ENCODE measurements at places on chromosomes 11 and 22.
A peak's percentile ranks its signal among the peaks of the same experiment; 100 is the strongest.

DNA sequence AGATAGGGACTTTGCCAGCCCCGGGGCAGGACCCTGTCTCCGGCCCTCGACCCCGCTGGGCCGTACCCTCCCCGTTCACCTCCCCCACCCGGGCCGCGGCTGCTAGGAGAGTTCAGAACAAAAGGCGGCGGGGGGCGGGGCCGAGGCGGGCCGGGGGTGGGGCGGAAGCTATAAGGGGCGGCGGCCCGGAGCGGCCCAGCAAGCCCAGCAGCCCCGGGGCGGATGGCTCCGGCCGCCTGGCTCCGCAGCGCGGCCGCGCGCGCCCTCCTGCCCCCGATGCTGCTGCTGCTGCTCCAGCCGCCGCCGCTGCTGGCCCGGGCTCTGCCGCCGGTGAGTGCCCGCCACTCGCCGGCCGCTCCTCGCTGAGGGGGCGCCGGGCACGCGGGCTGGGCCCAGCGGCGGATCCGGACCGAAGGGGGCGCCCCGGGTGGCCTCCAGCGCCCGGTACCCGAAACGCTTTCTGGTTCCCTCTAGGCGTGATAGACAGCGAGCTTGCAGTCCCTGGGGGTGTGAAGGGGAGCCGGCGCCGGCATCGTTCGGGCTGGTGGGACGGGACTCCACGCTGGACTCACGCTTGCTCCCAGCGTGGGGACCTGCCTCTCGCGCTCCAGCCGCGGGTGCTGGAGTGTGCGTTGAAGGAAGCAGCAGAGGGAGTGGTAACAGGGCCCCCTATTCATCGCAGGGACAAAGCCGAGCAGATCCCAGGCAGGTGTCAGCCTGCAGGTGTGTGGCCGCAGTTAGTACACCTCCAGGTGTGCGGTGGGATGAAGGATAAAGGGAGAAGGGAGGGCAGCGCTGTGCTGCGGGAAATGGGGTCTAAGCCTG, at the start of gene MMP11:
Gene MMP11, plus strand, starts transcription at position 201 of the 825 bp plus-strand sequence. Its CDS starts 22 bp downstream, at position 223.
- peak; percentile 28 for DNase-seq

GRCh38 chr22:41474872-41475451, 6.0 kb downstream of the ACO2 start:
- no peak for DNase-seq

GRCh38 chr11:133942577-133942976, 14.2 kb downstream of the IGSF9B start:
- DNase-seq, result no peak

GRCh38 chr11:75760710-75761493, 7.7 kb upstream of the DGAT2 start:
- DNase-seq, result no peak

GRCh38 chr11:92222701-92223100, 1.9 kb upstream of the FAT3 start:
- no peak for DNase-seq

- DNase-seq, result no peak
These were observed 223.5 kb upstream of the NTM start for GRCh38 chr11:131146827-131147490.

GRCh38 chr11:120441592-120441991, 70.0 kb upstream of the GRIK4 start:
- DNase-seq, result no peak

GRCh38 chr22:36816339-36816635, 548 bp downstream of the PVALB start:
- no peak for DNase-seq

GRCh38 chr22:36299911-36300310, 47.0 kb downstream of the APOL1 start:
- no peak for DNase-seq

DNA sequence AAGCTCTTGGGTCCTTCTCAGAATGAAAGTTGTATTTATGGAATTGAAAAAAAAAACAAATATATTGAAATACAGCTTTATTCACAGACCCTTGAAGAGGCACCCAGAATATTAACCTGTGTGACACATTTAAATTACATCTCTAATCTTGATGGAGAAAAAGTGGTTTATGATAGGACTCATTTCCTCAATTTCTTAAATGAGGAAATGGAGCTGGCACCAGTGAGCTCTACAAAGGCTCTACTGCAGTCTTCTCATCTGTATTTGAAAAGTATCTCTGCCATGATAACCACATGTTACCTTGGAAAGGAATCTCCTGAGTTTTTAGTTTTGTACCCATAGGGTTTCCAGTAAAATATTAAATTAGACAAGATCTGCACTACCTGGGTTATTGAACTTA, 186.5 kb downstream of the HIPK3 start:
- no peak for DNase-seq

DNA sequence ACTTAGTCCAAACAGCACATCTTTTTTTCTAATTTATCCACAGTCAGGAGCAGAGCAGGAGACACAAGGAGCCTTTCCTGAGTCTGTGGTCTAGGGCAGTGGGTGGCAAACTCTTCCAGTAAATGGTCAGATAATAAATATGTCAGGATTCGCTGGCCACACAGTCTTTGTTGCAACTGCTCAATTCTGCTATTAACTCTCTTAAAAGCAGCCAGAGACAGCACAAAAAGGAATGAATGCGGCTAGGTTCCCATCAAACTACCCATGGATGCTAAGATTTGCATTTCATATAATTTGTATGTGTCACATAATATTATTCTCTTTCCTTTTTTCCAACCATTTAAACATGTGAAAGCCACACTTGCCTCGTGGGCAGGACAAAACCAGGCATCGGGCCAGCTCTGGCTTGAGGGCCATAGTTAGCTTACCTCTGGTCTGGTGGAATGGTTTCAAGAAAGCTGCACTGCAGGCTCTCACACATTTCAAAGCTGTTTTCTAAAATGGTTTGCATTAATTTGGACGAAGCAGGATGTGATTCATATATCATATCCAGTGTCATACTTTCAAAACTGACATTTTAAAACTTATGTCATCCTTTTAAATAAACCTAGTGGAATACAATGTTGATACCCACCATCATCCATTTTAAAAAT, 64.7 kb upstream of the CD5 start:
- no peak for DNase-seq

DNA sequence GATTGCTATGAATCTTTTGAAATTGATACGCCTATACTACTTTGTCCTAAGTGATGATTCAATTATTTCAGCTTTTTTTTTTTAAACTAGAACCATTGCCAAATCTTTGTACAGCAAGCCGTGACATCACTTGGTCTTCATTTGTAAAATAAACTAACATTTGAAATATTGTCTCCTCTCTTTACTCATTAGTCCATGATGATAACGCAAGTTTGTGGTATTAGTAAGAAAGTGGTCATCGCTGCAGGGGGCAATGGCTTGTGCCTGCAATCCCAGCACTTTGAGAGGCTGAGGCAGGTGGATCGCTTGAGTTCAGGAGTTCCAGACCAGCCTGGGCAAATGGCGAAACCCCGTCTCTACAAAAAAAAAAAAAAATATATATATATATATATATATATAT, 12.9 kb upstream of the ARHGAP42 start:
- no peak for DNase-seq

- no peak for DNase-seq
These were observed 13.6 kb upstream of the BID start for GRCh38 chr22:17787716-17788330.

DNA sequence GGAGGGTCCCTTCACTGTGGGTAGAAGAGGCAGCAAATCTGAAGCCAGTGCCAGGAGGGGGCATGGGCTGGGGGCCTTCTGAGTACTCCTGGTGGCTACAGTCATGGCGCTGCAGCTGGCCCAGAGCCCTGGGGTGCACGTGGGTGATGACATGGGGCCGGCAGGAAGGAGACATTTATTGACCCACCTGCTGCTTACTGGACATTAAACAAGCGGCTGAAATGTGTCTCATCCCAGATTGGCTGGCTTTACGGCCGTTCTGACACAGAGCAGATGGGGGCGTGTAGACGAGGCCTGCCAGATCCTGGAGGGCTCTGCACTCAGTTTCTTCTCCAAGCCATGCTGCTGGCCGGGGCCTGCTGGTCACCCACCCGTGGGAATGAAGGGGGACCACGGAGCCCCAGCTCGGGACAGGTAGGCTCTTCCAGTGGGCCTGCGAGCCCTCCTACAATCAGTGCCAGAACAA, 906.9 kb downstream of the BRD1 start:
- DNase-seq, result no peak

GRCh38 chr22:29144786-29145160, 60.9 kb upstream of the EMID1 start:
- DNase-seq, result no peak

GRCh38 chr22:49400136-49400940, 427.3 kb downstream of the BRD1 start:
- no peak for DNase-seq

GRCh38 chr11:34037016-34037415, 14.5 kb upstream of the CAPRIN1 start:
- DNase-seq, result no peak

DNA sequence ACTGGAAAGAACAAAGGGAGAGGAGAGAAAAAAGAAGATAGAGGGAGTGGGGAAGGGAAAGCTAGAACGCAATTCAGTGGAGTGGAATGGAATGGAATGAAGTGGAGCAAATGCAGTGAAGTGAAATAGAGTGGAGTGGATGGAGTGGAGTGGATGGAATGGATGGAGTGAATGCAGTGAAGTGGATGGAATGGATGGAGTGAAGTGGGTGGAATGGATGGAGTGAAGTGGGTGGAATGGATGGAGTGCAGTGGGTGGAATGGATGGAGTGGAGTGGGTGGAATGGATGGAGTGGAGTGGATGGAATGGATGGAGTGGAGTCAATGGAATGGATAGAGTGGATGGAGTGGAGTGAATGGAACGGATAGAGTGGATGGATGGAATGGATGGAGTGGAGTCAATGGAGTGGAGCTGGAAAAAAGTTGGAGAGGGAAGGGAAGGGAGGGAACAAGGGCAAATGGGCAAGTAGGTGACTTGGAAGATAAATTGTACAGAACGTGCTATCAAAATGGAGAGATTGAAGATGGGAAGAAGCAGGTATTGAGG, 13.9 kb downstream of the IFITM10 start:
- DNase-seq, result no peak

GRCh38 chr11:3120071-3120792, 44.9 kb downstream of the OSBPL5 start:
- no peak for DNase-seq

DNA sequence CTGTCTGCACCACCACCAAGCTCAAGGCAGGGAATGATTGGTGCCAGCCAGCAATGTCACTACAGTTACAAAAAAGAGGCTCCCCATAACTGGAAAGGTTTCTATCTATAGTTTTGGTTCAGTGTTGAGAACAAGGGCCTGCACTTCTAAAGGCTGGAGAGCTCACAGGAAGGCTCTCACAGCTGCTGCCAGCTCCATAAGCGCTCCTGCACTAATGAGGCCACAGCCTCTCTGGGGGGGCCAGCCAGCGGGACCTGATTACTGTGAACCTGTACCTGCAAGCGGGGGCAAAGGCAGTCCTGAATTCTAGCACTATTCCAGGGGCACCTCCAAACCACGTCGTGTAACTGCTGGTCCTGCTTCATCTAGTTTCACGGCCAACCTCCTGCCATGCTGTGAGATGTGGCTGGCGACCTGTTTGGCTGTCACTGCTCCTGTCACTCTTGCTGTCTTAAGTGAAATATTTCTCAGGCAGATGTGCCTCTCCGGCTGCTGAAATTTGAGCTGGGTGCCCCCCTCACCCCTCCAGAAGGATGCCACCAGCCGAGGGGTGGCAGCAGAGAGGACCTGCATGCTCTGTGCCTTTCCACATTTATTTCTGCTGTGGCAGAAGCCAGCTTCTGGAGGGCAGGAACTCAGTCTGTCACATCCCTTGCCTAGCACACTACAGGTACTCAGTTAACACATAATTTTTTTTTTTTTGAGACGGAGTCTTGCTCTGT, 53.3 kb upstream of the ARFGAP3 start:
- DNase-seq, result no peak

GRCh38 chr11:70095541-70096252, 17.6 kb downstream of the ANO1 start:
- no peak for DNase-seq

GRCh38 chr11:113881856-113882255, 6.5 kb upstream of the USP28 start:
- no peak for DNase-seq

GRCh38 chr22:39259666-39260065, 14.9 kb upstream of the PDGFB start:
- no peak for DNase-seq

GRCh38 chr11:24384240-24384639, 112.6 kb upstream of the LUZP2 start:
- DNase-seq, result no peak

GRCh38 chr11:44235765-44236201, 74.2 kb downstream of the ALX4 start:
- no peak for DNase-seq

GRCh38 chr11:47998733-47999359, 18.5 kb downstream of the PTPRJ start:
- no peak for DNase-seq

- DNase-seq, result no peak
These were observed 7.3 kb upstream of the CCDC15 start for GRCh38 chr11:124946735-124947141.

DNA sequence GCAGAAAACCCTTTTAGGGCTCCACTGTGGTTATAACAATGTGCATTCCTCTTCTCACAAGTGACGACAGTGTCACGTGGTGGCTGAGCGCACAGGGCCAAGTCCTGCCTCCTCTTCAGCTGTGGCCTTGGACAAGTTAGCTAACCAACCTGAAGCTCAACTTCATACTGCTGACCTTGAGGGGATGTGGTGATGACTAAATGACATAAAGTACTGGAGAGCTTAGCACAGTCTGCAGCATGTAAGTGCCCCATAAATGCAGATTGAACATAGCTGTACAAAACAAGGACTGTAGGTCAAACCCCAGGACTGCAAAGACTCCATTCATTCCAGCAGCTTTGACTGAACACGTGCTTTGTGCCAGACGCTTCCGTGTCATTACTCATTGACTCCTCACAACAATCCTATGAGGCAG, 20.1 kb upstream of the MRGPRX2 start:
- DNase-seq, result no peak

DNA sequence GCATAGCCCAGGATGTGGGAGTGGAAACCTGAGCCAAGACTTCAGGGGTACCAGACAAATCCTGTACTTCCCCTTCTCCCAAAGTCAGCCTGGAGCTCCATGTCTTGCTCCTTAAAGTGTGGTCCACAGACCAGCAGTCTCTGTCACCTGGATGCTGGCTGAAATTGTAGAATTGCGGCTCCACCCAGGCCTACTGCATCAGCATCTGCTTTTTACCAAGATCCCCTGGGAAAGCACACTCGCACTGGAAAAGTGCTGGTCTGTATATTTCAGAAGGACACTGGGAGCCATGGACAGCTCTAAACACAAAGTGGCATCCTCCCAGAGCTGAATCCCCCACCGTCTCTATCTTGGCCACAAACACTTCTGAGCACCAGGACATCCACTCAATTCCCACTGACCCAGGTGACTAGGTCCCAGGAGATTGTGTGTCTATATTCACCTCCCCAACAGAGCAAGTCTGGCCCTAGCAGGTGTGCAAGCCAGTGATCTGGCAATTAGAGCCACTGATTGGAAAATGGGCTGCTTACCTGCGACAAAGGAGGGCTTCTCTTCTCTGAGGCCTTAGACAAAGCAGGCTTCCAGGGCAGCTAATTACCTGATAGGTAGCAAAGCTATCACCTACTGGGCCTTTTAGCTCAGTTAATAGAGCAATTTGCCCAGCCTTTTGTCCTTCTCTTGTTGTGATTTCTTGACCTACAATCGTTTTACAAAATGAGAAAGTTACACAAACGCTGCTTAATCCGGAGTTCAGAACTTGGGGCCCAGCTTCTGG, 443.3 kb downstream of the MN1 start:
- no peak for DNase-seq

- no peak for DNase-seq
These were observed 111.4 kb upstream of the TBCEL start for GRCh38 chr11:120912504-120912903.

- DNase-seq, result no peak
These were observed 17.2 kb downstream of the ARHGEF17 start for GRCh38 chr11:73325036-73325981.

GRCh38 chr11:45058647-45058950, 87.8 kb upstream of the PRDM11 start:
- no peak for DNase-seq

Measured in stimulated activated CD8-positive, alpha-beta memory T cell treated with anti-CD3 and anti-CD28 coated beads, Interleukin-2, amount 100 ng/mL, for 1 hour (primary cell).